Right atrium auricular region (tissue), 2 donors: ENCODE measurements at places on chromosomes 12 and 14. TPM values are rescaled to one million over a fixed set of nuclear protein-coding genes. Genes with fewer than 3 reads are reported as not detected.

- H3K4me3 ChIP-seq: peak overlapping the region; percentile 92
- no peaks in the 10 kb centered on the region for H3K27me3 ChIP-seq
- peak overlapping the region; percentile 94 for H3K27ac ChIP-seq
- no peaks in the 10 kb centered on the region for H3K4me1 ChIP-seq
Measured at GRCh38 chr12:56042843-56043242, 1.1 kb downstream of the RPS26 start.

DNA sequence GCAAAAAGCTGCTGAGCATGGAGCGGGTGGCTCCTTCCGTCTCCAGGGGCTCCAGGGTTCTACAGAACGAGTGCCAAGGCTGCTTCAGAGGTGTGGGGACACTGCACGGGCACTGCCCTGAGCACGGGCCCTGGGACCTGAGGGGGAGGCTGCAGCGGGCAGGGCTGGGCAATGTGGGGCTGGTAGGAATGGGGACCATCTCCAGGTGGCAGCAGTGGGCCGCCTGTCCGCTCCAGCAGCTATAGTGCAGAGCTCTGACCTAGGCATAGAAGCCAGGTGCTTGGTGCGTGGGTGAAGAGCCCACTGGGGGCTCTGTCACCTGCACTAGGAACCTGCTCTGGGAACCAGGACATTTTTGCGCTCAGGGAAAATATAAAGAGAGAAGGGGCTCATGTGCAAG, 22.3 kb downstream of the HDAC7 start:
- peaks cover 65% of the 10 kb centered on the region for H3K36me3 ChIP-seq
- H3K4me3 ChIP-seq: no peak overlapping the region
- H3K4me1 ChIP-seq: peaks cover 44% of the 10 kb centered on the region

The ZDHHC22 gene
- total RNA-seq: not detected

GRCh38 chr12:29395356-29395755, 14.4 kb upstream of the ERGIC2 start:
- DNase-seq: no peak
- H3K36me3 ChIP-seq: no peaks in the 10 kb centered on the region
- H3K4me1 ChIP-seq: no peaks in the 10 kb centered on the region
- H3K27ac ChIP-seq: no peak overlapping the region
- H3K4me3 ChIP-seq: no peak overlapping the region
- no peaks in the 10 kb centered on the region for H3K27me3 ChIP-seq

The RIN3 gene
- 6.6 TPM for total RNA-seq

DNA sequence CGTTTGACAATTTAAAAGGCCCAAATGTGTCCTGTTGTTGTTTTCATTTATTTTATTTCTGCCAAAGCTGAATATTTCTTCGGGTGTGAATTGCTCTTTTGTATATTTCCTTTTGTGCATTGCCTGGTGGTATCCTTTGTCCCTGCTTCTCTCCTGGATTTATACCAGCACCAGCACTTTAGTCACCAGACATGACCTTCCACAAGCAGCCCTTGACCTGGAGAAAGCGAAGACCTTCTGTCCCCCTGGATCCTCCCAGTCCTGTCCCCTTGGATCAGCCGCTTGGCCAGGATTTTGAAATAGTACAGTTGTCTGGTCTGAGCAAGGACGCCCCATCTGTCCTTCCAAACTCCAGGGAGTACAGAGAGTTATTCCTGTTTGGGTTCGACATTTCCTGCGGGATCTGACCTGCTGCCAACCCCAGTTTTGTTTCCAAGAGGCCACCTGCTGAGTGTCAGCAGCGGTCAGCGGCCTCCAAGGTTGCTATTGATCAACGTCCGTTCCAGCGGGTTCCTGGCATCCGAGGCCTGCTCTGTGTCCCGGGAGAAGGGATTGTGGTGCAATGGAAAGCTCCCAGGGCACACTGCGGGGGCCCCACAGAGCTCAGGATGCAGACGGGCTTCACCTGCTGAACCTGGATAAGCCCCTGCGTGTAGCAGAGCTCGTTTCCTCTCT, 45.1 kb upstream of the CHGA start:
- DNase-seq: no peak
- no peak overlapping the region for H3K4me3 ChIP-seq
- no peaks in the 10 kb centered on the region for H3K36me3 ChIP-seq
- no peak overlapping the region for H3K27ac ChIP-seq

GRCh38 chr12:123043536-123044001, 63.1 kb downstream of the ARL6IP4 start:
- H3K27me3 ChIP-seq: no peaks in the 10 kb centered on the region
- H3K4me1 ChIP-seq: peaks cover 45% of the 10 kb centered on the region
- no peaks in the 10 kb centered on the region for H3K36me3 ChIP-seq
- H3K4me3 ChIP-seq: no peak overlapping the region

The CHGA gene
- not detected for total RNA-seq

DNA sequence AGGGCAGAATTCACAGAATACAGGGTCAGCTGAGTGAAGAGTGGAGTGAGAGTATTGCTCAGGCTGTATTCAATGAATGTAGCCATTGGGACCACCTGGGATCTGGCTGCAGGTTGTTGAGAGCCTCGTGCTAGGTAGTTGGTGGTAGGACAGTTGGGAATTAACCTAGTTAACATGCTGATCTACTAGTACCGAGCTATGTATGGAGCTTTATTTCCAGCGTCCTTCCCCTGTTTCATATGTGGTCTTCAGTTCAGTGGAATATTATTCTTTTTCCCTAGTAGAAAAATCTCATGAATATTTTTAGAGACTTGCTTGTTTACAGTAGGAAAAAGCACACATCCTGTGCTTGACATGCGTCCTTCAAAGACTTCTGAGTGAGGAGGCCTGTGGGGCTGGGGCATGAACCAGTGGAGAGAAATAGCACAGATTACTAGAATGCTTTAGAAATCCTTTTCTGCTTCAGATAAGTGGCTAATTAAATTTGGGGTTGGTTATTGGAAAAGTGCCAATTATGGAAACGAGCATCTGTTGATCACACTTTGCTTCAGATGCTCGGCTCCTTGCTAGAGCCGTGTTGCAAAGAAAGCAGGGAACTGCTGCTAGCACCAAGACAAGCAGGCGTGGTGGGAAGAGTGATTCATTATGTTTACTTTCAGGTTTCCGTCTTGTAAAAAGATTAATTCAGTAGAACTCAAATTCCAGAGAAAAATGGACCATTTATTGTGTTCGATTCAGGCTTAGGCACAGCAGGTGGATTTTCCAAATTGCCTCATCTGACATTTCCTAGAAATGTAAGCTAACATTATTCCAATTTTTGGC, 53.6 kb downstream of the ARF6 start:
- peaks cover 8% of the 10 kb centered on the region for H3K4me1 ChIP-seq
- no peak for DNase-seq
- H3K4me3 ChIP-seq: no peak overlapping the region

GRCh38 chr12:22802883-22803630, 178.1 kb downstream of the ETNK1 start:
- no peak overlapping the region for H3K27ac ChIP-seq
- H3K36me3 ChIP-seq: no peaks in the 10 kb centered on the region
- DNase-seq: no peak
- no peaks in the 10 kb centered on the region for H3K4me1 ChIP-seq
- no peaks in the 10 kb centered on the region for H3K27me3 ChIP-seq
- H3K4me3 ChIP-seq: no peak overlapping the region

The APEX1 gene
- total RNA-seq: 72.6 TPM

The CLEC4D gene
- not detected for total RNA-seq

- H3K4me3 ChIP-seq: no peak overlapping the region
- DNase-seq: no peak
- H3K27me3 ChIP-seq: no peaks in the 10 kb centered on the region
- H3K4me1 ChIP-seq: no peaks in the 10 kb centered on the region
- H3K36me3 ChIP-seq: no peaks in the 10 kb centered on the region
Measured at GRCh38 chr12:56387152-56387736, 24.6 kb upstream of the APOF start.

- no peak for DNase-seq
- H3K27ac ChIP-seq: no peak overlapping the region
- no peaks in the 10 kb centered on the region for H3K36me3 ChIP-seq
- no peaks in the 10 kb centered on the region for H3K4me1 ChIP-seq
- no peaks in the 10 kb centered on the region for H3K27me3 ChIP-seq
Measured at GRCh38 chr12:107167756-107168155, 74.4 kb upstream of the CRY1 start.

- H3K36me3 ChIP-seq: no peaks in the 10 kb centered on the region
- no peaks in the 10 kb centered on the region for H3K4me1 ChIP-seq
- no peak overlapping the region for H3K27ac ChIP-seq
- H3K4me3 ChIP-seq: no peak overlapping the region
- no peak for DNase-seq
Measured at GRCh38 chr14:87102811-87103378, 890.1 kb downstream of the GALC start.

GRCh38 chr14:100078997-100079725, 13.9 kb downstream of the EVL start:
- H3K4me3 ChIP-seq: no peak overlapping the region
- H3K27me3 ChIP-seq: no peaks in the 10 kb centered on the region
- H3K4me1 ChIP-seq: peaks cover 42% of the 10 kb centered on the region
- no peak for DNase-seq

DNA sequence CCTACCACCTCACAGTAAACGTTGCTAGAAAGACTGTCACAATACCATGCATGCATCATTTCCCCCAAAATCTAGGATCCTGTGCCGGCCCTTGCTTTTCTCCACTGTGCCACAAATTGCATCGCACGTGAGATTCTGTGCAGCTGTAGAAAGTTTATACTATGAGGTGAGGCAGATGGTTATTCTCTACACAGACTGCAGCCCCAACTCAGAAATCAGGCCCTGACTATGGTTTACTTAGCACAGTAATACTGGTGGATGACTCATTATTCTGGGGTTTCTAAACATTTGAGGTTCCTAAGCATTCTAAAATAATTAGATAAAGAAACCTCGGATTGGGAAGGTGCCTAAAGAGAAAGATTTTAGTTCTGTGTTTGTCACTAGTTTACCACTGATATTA, 163.8 kb upstream of the CCDC198 start:
- H3K4me3 ChIP-seq: no peak overlapping the region
- H3K4me1 ChIP-seq: no peaks in the 10 kb centered on the region
- H3K27me3 ChIP-seq: no peaks in the 10 kb centered on the region
- H3K27ac ChIP-seq: no peak overlapping the region

DNA sequence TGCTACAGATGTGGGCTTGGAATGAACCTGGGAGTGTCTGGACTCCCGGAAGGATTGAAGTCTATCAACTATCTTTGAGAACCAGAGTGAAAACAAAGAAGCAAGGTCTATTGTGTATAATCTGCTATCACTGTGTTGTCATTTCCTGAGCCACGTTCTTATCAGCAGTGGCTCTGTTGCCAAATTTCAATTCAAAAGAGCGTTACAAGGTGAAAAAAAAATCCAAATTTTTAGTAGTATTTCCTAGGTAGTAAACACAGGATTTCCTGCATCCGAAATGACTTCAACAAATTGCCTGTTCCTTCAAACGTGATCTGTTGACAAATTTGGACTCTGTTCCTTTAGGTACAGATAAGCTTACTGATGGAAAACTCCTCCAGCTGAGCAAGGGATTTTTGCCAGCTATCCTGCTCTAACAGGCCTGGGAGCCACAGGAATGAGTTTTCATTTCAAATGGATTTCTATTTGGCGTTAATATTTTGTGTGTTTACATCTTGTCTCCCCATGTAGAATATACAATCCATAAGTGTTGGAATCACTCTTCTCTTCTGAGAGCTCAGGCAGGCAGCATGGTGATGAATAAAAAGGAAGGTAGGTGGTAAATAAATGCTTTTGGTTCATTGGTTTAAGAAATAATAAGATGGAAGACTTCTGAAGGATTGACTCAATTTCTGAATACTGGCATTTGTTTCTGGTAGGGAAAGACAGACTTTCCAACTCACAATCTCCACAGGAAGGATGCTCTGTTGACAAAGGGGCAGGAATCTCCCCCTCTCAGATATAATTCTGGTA, 58.5 kb downstream of the GPR135 start:
- H3K4me3 ChIP-seq: no peak overlapping the region
- H3K27me3 ChIP-seq: no peaks in the 10 kb centered on the region
- H3K4me1 ChIP-seq: no peaks in the 10 kb centered on the region
- DNase-seq: no peak
- H3K27ac ChIP-seq: peak overlapping the region; percentile 73
- no peaks in the 10 kb centered on the region for H3K36me3 ChIP-seq

GRCh38 chr14:69260861-69261564, 1.1 kb downstream of the GALNT16 start:
- H3K27ac ChIP-seq: peak overlapping the region; percentile 91
- no peaks in the 10 kb centered on the region for H3K4me1 ChIP-seq

GRCh38 chr14:96493178-96493577, 9.0 kb upstream of the PAPOLA start:
- H3K4me3 ChIP-seq: no peak overlapping the region
- H3K36me3 ChIP-seq: no peaks in the 10 kb centered on the region
- no peak overlapping the region for H3K27ac ChIP-seq
- H3K4me1 ChIP-seq: no peaks in the 10 kb centered on the region
- no peak for DNase-seq
- H3K27me3 ChIP-seq: no peaks in the 10 kb centered on the region

- H3K27me3 ChIP-seq: no peaks in the 10 kb centered on the region
- no peaks in the 10 kb centered on the region for H3K36me3 ChIP-seq
- peak overlapping the region; percentile 66 for H3K27ac ChIP-seq
- DNase-seq: no peak
Measured at GRCh38 chr14:54348001-54348611, 48.7 kb upstream of the CDKN3 start.

The SYNDIG1L gene
- 0.12 TPM for total RNA-seq

DNA sequence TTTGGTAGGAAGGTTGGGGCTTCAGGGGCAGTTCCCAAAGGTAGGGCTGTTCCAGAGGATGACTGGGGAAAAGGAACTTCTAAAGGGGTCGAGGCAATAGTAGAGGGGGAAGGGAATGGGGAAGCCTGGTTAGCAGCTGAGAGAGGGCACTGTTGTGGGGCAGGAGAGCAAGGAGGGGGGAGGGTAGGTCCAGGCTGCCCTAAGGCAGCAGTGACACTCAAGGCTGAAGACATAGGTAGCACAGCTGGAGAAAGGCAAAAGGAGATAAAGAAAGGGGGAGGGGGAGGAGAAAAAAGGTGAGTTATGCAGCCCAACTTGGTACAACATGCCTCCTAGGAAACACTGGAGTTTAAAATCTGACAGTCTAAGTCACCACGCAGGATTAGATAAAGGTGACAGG, 3.9 kb downstream of the NACA start:
- no peaks in the 10 kb centered on the region for H3K27me3 ChIP-seq
- no peaks in the 10 kb centered on the region for H3K4me1 ChIP-seq
- peak overlapping the region; percentile 96 for H3K27ac ChIP-seq
- no peak overlapping the region for H3K4me3 ChIP-seq
- DNase-seq: peak; percentile 23

GRCh38 chr12:19988459-19988873, 379.9 kb upstream of the PDE3A start:
- H3K36me3 ChIP-seq: no peaks in the 10 kb centered on the region
- no peak overlapping the region for H3K4me3 ChIP-seq
- H3K4me1 ChIP-seq: peaks cover 9% of the 10 kb centered on the region
- H3K27ac ChIP-seq: no peak overlapping the region
- no peak for DNase-seq

The LRP1 gene
- 89.4 TPM for total RNA-seq
